Renal cortex interstitium (tissue), 15 donors: ENCODE measurements at places on chromosomes 4 and X. TPM values are rescaled to one million over a fixed set of nuclear protein-coding genes. Genes with fewer than 3 reads are reported as not detected.

GRCh38 chr4:189202869-189203271, 737.8 kb upstream of the FRG1 start:
- no peak for DNase-seq

MAOB gene
- 57.7 TPM for polyA plus RNA-seq

- no peak for DNase-seq
These were observed 19.4 kb downstream of the RBM10 start for GRCh38 chrX:47164420-47164819.

SLC26A1 gene
- 8.2 TPM for polyA plus RNA-seq

DNA sequence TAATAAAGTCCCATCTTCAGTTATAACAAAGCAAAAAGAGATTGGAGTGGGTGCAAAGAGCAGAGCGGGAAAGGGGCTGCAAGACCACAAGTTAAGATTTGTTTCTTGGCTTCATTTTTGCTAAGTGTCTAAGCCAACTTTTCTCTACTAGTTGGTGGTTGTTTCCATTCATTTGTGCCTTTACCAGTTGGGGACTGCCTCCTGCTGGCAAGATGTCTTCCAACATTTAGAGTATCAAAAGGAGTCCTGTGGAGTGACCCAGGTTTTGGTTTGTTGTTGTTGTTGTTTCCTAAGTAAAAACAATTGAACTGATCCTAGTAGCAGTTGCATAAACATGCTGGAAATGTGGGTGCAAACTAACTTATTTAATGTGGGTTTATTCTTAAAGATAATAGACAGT, 121.1 kb downstream of the SPATA18 start:
- DNase-seq: no peak

PJA1 gene
- polyA plus RNA-seq: 99.5 TPM

SSR4 gene
- 166 TPM for polyA plus RNA-seq

DNA sequence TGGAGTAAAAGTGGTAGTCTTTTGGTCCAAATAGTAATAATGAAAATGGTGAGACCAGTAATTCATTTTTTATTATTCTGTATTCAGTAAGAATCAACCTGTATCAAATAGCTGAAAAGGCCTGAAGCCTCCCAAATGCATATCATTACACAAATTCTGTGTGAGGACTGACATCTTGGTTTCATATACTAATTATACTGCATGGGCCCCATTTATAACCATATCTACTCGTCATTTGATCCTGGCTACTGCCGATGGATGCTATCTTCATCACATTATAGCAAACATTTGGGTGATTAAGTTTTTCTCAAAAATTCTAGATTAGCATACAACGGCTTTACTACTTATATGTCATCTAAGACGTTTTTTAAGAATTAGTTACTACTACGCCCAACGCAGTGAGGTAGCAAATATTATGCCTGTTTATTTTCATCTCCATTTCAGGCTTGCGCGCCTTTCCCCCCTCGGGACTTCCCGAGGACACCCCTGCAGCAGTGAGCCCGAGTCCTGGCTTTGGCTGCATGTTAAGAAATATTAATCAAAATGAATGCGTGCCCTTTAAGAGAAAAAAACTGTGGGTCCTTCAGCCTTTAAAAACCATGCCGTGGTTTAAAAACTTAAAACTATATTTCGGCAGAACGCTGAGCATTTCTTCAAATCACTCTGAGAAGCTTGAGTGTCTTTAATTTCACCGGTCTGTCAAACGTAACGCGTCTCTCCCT, 814 bp upstream of the MMAA start:
- no peak for DNase-seq

DNA sequence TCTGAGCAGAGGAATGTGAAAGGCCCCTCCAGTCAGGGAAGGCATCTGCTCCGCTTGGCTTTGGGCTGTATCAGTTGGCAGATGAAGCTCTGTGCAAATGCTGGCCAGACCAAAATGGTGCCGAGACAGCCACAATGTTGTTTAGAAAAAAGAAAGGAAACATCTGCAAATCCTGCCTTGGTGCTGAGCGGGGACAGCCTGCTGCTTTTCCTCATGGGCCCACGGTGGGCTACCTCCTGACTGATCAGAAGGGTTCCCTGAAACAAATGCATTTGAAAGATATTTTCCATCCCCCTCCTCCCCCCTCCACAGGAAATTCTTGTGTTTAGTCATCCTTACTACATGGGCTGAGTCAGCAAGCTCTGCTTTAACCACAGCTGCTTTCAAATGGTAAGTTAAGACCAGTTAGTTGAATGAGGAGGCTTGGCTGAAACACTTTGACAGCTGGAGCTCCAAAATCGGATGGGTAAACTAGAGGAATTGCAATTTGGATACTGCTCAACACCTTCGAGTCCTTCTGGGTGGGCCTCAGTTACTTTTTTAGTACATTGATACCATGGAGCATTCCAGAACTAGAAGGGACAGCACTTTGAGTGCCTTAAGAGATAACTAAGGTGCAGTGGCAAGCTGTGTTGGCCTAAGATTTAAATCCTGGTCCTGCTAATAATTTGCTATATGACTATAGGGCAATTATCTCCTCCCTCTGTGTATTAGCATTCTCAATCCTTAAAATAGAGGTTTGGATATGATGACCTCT, 36.0 kb downstream of the PLAC1 start:
- no peak for DNase-seq

GRCh38 chr4:170193496-170193895, 103.7 kb upstream of the AADAT start:
- no peak for DNase-seq

GRCh38 chr4:54764476-54764875, 106.7 kb downstream of the KIT start:
- DNase-seq: no peak

- no peak for DNase-seq
These were observed 131.6 kb upstream of the STIM2 start for GRCh38 chr4:26729027-26729426.

DNA sequence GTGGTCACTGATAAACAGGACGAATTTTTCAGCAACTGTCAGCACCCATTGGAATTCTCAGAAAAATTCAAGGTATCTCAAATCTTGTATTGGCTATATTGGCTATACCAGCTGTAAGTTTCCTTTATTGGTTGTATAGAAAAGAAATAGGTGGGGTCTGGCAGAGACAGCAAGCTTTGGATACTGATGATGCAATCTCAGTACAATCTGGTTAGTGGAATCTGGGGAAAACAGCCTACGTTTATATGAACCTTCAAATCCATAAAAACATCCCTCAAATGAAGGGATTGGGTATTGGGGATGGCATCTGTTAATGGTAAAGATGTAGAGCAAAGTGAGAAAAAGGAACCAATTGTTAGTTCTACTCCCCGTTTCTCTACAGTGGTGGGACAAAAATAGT, 76.4 kb upstream of the MBNL3 start:
- DNase-seq: no peak

GRCh38 chrX:79089896-79090584, 54.4 kb upstream of the GPR174 start:
- no peak for DNase-seq

PDGFC gene
- polyA plus RNA-seq: 84.9 TPM

GRCh38 chrX:6558979-6559378, 24.1 kb upstream of the VCX3A start:
- DNase-seq: no peak

GRCh38 chr4:149398993-149399392, 416.6 kb downstream of the IQCM start:
- no peak for DNase-seq

LUZP4 gene
- polyA plus RNA-seq: not detected

GRCh38 chrX:50613846-50614245, 143.2 kb upstream of the DGKK start:
- DNase-seq: no peak

- no peak for DNase-seq
These were observed 96.8 kb upstream of the WDR44 start for GRCh38 chrX:118249146-118249545.

DNA sequence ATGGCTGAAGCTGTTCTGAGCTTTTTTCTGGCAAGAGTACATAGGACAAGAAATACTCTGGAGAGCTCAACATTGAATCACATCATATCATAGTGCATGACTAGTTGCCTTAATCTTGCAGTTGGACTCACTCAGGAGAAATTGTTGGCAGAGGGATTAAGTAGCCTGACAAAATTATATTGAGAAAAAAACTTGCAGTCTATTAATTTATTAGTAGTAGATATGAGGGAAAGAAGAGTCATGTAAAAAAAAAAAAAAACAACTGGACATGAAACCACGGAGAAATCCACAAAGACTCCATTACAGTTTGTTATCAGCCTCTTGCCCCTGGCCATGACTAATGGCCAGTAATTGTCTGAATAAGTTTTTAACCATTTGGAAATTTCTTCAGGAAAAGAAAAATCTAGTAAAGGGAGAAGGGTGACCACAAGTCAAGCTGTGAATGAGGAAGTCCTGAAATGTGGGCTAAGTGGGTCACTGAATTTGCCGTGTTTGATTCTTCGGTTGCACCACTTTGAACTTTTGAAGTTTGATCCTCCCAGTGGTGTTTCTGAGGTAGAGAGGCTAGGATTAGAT, 45.6 kb downstream of the FHL1 start:
- DNase-seq: no peak

DNA sequence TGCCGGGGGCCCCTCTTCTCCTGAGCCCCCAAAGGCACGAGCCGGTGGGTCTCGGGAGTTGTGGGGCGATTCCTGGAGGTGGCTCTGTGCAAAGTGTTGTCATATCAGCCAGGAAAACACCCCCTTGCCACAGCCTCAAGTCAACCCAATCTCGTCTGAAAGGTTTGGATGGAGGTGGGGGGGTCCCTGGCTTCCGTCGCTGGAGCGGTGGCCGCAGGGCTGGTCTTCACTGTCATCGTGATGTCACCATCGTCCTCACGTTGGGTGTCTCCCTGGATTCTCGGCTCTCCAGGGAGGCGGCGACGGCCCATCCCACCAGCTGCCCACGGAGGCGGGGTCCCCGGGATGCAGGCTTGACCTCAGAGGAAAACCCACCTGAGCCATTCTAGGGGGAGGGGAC, 38.3 kb upstream of the PPP2R3B start:
- DNase-seq: no peak

DNA sequence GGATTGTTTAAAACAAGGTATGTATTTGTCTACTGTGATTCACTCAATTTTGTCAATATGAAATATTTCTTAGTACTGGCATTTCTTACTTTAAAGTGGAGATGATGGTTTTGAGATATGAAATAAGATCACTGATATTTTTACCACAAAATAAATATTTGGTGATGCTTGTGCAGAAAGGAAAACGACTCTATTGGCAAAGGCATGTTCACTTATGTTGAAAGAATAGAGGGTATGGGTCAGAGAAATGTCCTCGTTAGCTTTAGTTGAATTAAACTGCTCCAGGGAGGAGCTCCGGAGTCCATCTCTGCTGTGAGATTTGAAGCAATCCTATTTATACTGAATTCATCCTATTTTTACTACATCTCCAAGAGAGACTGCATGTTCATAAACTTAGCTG, 84.2 kb downstream of the SH3BGRL start:
- no peak for DNase-seq
